GM12864 (cell line): ENCODE measurements at places on chromosomes 16 and 17.

- no peak for DNase-seq
Observed at GRCh38 chr17:2695243-2695960, 16.2 kb downstream of the CLUH start.

- DNase-seq: no peak
Observed at GRCh38 chr17:83190004-83190385, 110.6 kb downstream of the METRNL start.

DNA sequence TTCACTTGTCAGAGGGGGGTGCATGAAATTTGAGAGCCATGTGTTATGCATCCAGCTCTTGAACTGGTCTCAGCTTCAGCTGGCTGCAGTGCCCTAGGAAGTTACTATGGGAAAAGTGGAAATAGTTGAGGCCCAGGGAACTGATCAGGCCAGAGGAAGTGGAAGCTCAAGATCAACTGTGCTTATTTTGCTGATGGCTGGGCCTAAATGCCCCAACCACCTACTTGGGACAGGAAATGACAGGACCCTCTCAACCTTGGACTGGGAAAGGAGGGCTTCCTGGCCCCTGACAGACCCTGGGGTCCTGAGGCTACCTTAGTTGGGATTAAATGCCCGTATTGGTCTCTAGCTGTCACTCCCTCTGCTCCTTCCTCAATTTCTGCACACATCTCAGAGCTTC, 1.2 kb upstream of the TAOK2 start:
- no peak for DNase-seq

- no peak for DNase-seq
Observed at GRCh38 chr16:23491490-23492391, 18.6 kb downstream of the GGA2 start.

- no peak for DNase-seq
Observed at GRCh38 chr17:37608351-37609169, 658 bp downstream of the SYNRG start.

DNA sequence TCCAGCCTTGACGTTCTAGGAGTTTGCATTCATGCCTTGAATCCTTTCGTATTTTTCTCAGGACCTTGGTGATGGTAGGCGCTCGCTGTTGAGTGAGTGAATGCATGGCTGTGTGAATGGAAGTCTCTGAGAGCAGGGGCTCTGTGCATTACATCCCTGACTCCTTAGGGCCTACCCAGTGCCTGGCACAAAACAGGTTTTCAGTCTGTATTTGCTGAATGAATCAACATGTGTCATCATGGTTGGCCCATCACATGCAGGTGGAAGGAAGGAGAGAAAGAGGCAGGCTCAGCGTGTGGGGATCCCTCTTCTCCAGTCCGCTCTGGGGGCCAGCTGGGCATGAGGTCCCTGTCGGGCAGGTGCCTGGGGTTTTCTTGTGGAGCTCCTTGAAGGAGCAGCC, 8.7 kb downstream of the RAP1GAP2 start:
- DNase-seq: no peak

- DNase-seq: no peak
Observed at GRCh38 chr17:31678431-31678830, 180.6 kb downstream of the COPRS start.

- no peak for DNase-seq
Observed at GRCh38 chr17:21269394-21269793, 15.1 kb upstream of the MAP2K3 start.

GRCh38 chr17:64439956-64440355, 9.0 kb upstream of the MILR1 start:
- no peak for DNase-seq

- no peak for DNase-seq
Observed at GRCh38 chr16:10480151-10480550, 94.3 kb downstream of the ATF7IP2 start.

- no peak for DNase-seq
Observed at GRCh38 chr16:87436225-87437172, 44.4 kb downstream of the MAP1LC3B start.

GRCh38 chr16:28617874-28618273, 8.0 kb upstream of the SULT1A1 start:
- DNase-seq: peak; percentile 41

GRCh38 chr17:30116345-30116660, 313 bp upstream of the NSRP1 start:
- no peak for DNase-seq

DNA sequence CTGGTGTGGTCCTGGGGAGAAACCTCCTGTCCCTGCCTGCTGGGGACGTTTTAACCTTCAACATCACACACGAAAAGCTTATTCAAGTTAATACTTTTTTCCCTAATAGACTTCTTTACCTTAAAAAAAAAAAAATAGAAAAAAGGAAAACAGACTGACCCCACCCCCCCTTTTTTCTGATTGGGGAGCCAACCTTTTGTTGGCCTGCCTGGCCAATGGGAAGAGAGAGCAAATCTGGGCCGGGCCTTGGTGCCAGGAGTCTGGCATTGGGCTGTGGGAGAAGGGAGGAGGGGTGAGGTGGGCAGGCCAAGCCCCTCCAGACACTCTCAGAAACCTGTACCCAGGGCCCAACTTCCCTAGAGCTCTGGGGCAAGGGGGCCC, 3.0 kb downstream of the CBX8 start:
- DNase-seq: no peak

DNA sequence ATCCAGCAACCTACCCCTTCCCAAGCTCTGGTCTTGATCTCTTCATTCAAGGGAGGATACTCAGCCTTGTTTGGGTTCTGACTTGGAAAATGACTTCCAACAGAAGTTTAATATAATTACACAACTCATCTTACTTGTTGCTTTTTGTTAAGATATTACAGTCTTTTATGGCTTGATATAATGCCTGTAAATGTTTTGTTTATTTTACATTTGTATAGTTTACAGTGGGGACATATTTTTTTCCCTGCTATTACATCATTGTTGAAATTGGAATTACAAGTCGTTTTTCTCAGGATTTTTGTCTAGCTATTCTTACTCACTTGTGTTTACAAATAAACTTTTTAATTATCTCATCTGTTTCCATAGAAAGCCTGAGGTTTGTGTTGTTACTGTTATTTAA, 436.0 kb downstream of the CNTNAP4 start:
- DNase-seq: no peak

- no peak for DNase-seq
Observed at GRCh38 chr16:69084289-69084688, 21.2 kb upstream of the HAS3 start.

DNA sequence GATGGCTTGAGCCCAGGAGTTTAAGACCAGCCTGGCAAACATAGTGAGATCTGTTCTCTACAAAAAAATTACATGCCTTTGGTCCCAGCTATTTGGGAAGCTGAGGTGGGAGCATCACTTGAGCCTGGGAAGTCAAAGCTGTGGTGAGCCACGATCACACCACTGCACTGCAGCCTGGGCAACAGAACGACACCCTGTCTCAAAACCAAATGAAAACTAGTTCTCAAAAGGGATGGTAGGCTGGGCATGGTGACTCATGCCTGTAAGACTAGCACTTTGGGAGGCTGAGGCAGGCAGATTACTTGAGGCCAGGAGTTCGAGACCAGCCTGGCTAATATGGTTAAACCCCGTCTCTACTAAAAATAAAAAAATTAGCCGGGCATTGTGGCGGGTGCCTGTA, 31.1 kb downstream of the PPM1D start:
- DNase-seq: no peak

- no peak for DNase-seq
Observed at GRCh38 chr17:60645918-60646523, 31.6 kb upstream of the BCAS3 start.

DNA sequence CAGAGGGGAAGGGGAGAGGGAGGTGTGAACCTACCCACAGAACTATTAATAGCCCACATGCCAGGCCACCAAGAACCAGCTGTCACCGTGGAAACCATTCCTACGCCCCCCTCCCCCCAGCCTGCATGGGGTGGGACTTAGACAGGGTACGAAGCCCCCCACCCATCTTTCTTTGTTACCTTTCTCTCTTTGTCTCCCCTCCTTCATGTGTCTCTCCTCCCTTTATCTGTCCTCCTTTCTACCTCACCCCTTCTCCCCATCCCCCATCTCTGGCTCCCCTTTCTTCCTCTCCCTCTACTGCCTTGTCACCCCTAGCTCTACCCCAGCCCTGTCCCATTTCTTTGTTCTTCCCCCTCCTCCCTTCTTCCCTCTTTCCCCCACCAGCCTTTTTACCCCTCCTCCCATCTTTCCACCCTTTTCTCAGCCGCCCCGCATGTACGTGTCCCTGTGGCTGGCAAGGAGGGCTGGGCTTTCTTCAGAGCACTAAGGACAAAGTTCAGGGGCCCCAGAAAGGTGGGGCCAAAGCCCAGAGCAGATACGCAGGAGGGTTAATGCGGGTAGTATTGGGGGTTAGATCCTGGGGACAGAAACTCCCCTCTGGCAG, 8.0 kb downstream of the THRA start:
- no peak for DNase-seq

- no peak for DNase-seq
Observed at GRCh38 chr17:19753661-19754463, 5.8 kb upstream of the ALDH3A1 start.

DNA sequence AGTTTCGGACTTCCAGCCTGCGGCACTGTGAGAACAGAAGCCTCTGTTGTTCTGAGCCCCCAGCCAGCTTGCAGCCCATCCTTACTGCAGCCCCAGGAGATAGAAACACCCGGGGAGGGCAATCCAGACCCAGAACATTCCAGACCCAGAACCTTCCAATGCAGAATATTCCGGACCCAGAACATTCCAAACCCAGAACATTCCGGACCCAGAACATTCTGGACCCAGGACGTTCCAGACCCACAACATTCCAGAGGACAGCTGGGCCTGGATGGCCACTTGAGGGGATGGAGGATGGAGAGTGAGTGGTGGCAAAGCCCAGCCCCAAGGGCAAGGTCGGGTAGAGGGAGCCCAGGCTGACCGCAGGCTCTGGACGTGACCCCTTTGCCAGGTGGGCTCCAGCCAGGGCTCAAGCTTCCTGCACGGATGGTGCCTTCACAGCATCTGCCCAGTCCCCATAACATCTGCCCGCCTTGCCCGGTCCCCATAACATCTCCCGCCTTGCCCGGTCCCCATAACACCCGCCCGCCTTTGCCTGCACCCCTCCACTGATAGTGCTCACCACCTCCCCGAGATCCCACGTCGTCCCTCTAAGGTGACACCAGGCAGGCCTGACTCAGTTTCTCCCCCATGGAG, 3.5 kb downstream of the CBFA2T3 start:
- no peak for DNase-seq

GRCh38 chr17:17456251-17456650, 20.5 kb upstream of the MED9 start:
- DNase-seq: no peak

- DNase-seq: no peak
Observed at GRCh38 chr16:26992666-26993349, 73.9 kb upstream of the C16orf82 start.

- no peak for DNase-seq
Observed at GRCh38 chr17:11418342-11418741, 177.3 kb downstream of the SHISA6 start.
